ENCODE measurements at places on chromosomes 12 and 14.

- DNase-seq = no peak
Measured at GRCh38 chr12:49518914-49519573, 19.8 kb upstream of the KCNH3 start.

DNA sequence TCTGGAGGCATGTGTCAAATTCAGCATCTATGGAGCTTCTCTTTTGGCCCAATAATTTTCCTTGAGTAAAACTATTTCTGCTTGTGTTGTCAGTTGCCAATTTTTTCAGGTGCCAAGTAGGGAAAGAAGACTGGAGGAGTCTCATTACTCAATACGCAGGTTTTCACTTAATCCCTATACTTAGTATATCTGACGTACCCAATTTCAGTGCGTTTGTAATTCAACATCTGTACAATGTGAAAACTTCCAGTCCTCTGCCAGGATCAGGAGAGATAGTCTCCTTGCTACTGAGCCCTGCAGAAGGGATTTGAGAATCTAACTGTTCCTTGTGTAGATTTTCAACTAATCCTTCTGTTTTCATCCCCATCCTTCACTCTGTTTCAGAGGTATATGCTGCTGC, 5.7 kb upstream of the PAWR start:
- no peak for DNase-seq

- no peak for DNase-seq
Measured at GRCh38 chr14:75881994-75882393, 99.8 kb downstream of the TGFB3 start.

DNA sequence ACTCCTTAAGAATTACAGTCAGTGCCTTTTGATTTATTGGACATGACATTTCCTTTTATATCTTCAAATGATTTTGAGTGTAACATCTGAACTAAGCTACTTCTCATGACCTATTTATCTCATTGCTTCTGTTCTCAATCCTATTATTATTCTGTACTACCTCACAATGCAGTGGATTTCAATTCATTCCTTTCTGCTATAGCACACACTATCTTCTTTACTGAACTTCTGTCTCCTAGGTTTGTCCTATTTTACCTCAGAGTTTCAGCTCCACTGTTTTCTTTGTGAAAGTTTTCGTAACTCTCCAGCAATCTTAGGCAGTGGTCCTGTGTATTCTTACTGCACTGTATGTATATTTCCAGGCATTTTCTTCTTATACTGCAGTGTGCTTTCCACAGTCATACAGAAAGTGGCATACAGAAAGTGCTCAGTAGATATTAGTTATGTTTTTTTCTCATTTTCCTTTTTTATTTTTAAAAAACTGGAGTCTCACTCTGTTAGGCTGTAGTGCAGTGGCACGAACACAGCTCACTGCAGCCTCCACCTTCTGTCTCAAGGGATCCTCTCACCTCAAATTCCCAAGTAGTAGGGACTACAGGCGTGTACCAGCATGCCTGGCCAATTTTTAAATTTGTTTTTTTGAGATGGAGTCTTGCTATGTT, 368.6 kb upstream of the RGS6 start:
- DNase-seq = no peak

GRCh38 chr12:131164096-131164872, 210.6 kb downstream of the ADGRD1 start:
- no peak for DNase-seq

DNA sequence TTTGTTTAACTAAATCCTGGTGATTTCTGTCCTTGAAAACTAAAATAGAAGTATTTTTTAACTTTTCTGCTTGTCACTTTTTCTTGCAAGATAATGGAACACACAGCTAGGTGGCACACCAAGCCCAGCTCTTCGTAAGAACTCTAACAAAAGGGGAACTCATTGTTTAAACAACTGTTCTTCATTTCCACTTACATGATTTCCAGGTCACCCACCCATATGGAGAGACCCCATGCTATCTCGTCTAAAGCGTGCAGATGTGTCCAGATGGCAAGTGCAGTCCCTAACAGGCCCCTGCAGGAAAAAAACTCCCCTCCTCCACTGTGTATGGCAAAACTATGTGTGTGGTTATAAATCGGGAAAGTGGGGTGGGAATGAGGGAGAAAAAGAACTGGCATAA, 43.3 kb upstream of the NT5DC3 start:
- peak; percentile 12 for DNase-seq

- no peak for DNase-seq
Measured at GRCh38 chr12:47223848-47224213, 144.1 kb upstream of the AMIGO2 start.

GRCh38 chr12:131916306-131917138, 12.6 kb upstream of the PUS1 start:
- no peak for DNase-seq

GRCh38 chr14:75125617-75126016, 1.2 kb downstream of the NEK9 start:
- no peak for DNase-seq

- DNase-seq = no peak
Measured at GRCh38 chr12:15320881-15321280, 1.4 kb upstream of the PTPRO start.

DNA sequence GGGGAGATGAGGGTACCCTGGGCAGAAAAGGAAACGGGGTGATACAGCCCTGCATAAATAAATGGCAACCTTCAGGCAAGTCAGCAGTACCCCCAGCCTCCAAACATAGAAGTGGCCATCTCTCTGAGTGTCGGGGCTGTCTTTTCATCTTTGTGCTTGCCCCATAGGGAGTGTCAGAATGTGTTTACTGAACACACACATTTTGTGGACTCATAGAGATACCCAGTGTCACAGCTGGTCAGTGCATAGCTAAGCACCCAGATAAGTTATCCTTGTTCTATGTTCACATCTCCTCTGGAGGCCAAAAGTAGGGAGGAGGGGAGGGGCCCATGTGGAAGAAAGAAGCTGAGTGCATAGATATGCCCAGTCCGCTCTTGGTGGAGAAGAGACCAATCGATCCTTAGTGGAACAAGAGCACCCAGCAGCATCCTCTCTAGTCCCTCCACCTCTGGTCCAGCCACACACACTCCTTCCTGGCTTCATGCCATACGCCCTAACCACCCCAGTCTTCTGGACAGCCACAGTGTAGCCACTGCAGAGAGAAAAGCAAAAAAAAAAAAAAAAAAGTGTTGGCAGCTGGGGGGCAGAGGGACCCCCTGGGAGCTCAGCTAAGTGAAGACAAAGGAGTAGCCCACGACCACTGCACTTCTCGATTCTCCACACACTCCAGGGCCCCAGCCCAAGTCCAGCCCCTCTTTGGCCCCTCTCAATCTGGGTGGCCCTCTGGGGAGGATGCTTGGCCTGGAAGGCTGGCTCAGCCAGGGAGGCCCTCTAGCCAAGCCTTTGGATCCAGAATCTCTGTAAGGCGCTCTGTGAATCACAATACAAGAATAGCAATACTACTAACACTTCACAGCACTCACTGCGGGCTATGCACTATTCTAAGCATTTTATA, 2.6 kb downstream of the ITGA7 start:
- DNase-seq = no peak

- DNase-seq = no peak
Measured at GRCh38 chr12:111426344-111427185, 20.8 kb downstream of the SH2B3 start.

DNA sequence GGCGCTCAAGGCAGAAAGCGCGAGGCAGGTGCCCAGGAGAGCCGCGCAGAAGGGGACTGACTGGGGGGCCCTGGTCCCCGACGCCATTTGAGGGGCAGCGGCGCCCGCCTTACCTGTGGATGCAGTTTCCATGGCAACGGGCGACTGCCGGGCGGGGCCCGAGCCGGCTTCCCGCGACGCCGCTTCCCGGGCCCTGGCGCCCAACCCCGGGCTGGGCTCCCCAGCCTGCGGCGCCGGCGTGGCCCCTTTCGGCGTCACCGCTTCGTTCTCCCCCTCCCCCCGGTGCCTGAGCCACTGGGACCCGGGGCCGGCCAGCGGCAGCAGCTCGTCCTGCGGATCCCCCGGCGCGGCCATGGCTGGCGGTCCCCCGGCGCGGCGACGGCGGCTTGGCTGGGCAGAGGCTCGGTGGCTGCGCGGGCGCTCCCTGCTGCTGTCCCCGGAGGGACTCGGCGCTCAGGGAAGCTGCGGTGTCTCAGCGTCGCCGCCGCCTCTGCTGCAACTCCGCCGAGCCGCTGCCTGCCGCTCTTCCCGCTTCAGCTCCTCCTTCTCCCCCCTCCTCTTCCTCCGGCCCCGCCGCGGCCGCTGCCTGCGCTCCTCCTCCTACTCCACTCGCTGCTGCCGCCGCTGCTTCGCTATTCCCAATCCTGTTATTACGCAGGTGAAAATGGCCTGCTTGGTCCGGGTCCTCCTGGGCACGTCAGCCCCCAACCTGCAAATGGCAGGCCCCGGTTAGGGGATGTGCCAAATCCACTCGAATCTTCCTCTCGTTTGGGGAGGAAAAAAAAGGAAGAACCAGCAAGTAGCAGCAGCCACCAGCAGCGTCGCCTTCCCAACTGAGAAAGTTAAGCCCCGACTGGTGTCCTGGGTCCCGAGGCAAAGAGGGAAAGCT, at the start of gene RTN1:
Gene RTN1 (minus strand): TSS at position 500 of the 889 bp plus-strand sequence. CDS start 146 bp downstream, at position 354.
- DNase-seq = no peak

- no peak for DNase-seq
Measured at GRCh38 chr14:94946244-94946643, 176.3 kb upstream of the GSC start.

GRCh38 chr12:119994892-119995658, 6.0 kb downstream of the BICDL1 start:
- DNase-seq = no peak

- DNase-seq = no peak
Measured at GRCh38 chr14:104732355-104732804, 8.4 kb downstream of the ADSS1 start.

- DNase-seq = no peak
Measured at GRCh38 chr14:23877538-23878180, 75.9 kb upstream of the DHRS4 start.

DNA sequence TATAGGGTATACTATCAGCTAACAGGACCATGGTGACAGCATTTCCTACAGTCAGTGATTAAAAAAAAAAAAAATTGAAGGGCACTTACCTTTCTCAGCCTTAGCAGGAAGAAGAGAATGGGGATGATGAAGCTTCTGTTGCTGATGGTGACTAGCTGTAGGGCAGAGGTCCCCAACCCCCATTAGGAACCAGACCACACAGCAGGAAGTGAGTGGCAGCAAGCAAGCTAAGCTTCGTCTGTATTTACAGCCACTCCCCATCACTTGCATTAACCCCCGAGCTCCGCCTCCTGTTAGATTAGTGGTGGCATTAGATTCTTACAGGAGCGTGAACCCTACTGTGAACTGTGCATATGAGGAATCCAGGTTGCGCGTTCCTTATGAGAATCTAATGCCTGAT, 91.3 kb upstream of the USP44 start:
- DNase-seq = no peak

DNA sequence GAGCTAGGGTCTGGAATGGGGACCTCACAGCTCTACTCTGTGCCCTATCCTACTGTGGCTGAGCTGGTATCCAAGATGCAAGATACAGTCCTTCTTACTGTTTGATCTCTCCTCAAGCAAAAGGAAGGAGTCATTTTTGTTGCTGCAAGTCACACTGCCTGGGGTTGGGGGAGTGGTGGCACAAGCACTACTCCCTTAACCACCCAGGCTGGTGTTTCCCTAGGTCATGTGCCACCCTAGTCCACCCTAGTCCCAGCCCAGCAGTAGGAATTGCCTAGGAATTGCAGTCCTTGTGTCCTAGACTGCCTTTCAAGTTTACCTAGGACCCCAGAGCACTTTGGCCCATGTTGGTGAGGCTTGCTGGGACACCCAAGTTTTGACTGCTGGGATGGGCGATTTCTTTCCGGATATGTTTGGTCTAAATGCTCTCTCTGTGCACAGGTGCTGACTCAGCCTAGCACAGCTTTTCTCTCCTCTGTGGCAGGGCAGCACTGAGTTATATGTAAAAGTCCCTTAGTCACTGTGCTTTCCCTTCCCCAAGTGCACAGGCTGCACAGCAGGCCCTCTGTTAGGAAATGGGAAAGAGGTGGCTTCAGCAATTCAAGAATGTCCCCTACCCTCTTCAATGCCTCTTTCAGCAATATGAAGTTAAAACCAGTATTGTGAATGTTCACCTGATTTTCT, 54.9 kb downstream of the SLC6A15 start:
- DNase-seq = no peak

DNA sequence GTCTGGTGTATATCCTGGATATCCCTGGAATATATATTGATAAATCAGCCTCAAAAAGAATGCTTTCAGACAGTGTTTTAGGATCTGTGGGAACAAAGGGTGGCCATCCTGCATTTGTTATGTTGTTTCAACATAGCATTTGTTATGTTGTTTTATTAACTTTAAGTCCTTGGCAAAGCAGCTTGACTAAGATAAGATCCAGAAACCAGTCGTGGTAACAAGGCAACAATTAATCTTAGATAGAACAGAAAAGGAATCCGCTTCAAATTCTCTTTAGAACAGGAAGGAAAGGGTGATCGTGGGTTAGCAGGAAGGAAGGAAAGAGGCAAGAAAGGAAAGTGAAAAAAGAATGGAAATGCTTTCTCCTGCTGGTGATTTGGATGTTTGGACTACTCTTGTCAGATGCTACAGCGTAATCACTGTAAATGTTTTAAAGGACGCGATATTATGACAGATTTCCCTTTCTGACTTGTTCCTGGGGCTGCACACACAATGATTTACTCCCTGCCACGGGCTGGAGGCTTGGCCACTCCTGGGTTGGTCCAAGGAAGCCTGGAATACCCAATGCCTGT, 443.3 kb downstream of the DPF3 start:
- DNase-seq = no peak

DNA sequence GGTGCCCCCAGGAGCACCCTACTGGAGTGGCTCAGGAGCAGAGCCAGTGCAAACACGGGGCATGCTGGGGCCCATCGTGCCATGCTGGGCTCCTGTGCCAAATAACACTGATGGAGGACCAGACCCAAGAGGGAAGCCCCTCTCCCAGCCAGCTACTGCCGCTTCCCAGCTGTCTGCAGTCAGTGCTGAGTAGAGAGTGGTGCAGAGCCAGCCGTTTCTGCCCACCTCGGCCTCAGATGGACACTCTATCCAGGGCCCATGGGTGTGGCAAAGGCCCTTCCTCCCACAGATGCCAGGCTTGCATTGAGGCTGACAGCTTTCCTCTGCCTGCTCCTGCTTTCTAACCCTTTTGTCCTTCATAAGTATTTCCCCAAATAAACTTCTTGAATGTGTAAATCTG, 13.2 kb downstream of the CLBA1 start:
- no peak for DNase-seq

- DNase-seq = no peak
Measured at GRCh38 chr12:76234741-76235140, 113.5 kb downstream of the BBS10 start.

GRCh38 chr12:98955284-98955683, 310.2 kb downstream of the APAF1 start:
- DNase-seq = no peak

GRCh38 chr12:122187466-122187865, 4.5 kb downstream of the LRRC43 start:
- DNase-seq = no peak

All from KG1 (cell line).